ENCODE measurements at places on chromosomes 1 and 21.

DNA sequence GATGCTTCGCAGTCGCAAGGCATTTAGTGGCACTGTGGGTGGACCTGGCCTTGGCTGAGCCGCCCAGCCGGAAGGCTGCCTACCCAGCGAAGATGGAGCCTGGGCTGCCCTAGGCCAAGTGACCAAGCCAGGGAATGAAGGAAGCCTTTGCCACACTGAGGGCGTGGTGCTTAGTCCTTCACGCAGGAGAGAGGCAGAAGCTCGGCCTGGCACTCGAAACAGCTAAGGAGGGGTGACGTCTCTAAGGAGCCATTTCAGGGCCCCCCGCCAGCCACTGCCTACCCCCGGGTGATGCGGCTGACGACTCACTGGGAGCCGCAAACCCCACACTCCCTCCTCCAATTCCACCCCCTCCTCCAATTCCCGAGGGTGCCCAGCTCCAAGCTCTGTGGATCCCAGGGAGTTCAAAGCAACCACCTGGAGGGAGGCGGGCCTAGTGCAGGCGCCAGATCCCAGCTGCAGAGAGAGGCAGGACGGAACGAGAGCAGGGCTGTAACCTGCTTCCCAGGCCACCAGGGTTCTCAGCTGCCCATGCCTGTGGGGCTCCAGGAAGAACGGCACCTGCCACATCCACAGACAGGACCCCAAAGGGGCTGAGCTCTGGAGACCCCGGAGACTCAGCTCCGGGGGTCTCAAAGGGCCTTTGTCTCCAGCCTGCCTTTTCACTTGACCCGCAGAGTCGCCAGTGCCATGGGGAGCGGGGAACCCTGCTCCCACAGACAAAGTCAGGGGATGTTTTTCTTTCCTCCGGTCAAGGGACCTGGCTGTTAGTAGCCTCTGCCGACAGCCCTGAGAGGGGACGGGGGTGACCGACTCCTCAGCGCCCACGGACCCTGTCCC lies 75.8 kb downstream of the ARHGEF16 start:
- DNase-seq, result no peak

DNA sequence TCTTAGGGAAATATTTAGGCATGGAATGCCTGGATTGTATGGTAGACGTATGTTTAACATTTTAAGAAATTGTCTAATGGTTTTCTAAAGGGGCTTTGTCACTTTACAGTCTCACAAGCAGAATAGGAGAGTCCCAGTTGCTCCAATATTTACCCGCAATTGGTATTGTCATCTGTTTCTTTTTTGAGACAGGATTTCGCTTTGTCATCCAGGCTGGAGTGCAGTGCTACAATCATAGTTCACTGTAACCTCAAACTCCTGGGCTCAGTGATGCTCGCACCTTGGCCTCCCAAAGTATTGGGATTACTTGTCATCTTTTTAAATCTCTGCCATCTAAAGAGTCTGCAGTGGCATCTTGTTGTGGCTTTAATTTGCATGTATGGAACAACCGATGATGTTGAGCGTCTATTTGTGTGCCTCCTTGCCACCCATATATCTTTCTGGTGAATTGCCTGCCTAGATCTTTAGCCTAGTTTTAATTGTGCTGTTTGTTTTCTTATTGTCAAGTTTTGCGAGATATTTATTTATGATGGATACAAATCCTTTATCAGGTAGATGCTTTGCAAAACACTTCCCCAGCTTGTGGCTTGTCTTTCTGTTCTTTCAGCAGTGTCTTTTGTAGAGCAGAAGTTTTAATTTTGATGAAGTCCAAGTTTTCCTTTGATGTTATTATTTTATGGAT lies 32.0 kb upstream of the EDARADD start:
- DNase-seq, result no peak

GRCh38 chr1:82153272-82153629 lies 352.5 kb downstream of the ADGRL2 start:
- no peak for DNase-seq

DNA sequence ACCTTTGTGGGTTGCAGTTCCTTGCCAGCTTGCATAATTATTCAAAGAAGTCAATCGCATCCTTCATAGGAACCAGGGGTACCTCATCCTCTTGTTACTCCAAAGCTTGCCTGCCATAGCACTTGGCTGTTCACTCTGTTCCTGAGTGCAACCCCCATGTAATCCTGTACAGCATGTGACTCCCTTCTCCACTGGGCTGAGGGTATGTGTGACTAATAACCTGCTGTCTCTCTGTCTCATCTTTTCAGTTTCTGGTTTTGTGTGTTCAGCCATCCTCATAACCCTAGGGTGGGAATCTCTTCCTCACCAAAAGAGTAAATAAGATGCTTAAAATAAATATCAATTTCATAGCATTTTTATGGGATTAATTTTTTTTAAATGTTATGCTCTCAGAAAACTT lies 351.9 kb downstream of the S1PR1 start:
- no peak for DNase-seq

- DNase-seq, result no peak
These were observed 444 bp upstream of the AGO1 start for GRCh38 chr1:35882586-35882944.

- no peak for DNase-seq
These were observed 3.3 kb downstream of the KLHL21 start for GRCh38 chr1:6599141-6599975.

DNA sequence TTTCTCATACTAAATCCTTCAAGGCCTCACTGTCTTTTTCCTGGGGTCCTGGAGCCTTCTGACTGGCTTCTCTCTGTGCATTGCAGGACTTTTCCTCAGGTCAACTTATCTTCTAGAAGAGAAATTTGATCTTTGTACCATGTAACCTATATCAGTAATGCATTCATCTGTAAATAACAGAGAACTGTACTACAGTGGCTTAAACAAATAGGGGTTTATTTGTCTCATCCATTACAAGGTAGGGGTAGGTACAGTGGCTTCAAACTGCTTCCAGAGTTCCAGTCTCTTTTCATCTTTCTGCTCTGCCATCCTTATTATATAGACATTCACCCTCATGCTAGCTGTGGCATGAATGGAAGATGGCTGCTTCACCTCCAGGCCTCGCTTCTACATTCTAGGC lies 29.5 kb upstream of the GTF2B start:
- no peak for DNase-seq

- DNase-seq, result no peak
These were observed 146.0 kb downstream of the PEX14 start for GRCh38 chr1:10620776-10621175.

DNA sequence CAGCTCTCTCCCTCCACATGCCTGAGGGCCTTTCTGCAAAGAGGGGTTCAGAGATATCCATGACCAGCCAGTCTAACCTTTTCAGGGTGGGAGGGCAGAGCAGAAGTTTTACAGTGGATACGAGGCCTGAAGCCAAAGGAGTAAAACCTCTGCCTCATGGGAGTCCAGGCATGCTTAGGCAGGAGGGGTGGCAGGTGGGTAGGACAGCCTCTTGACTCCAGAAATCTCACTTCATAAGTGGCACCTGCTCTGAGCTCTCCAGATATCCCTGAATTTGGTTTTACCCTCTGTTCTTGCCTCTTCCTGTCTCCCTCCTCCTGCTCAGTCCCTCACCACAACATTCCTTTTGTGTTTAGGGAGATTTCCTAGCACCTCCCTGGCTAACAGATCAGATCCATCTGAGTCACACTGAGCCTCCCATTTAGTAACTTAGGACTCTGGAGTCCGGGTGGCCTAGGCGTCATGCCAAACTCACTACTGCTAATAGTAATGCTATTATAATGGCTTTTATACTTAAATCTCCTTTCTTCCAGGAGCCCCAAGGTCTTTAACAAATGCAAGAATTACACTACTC lies 201.0 kb downstream of the HS2ST1 start:
- DNase-seq, result peak; percentile 55

GRCh38 chr21:39150316-39150715 lies 32.9 kb downstream of the PSMG1 start:
- no peak for DNase-seq

GRCh38 chr1:212077028-212077427 lies 41.5 kb downstream of the DTL start:
- no peak for DNase-seq

DNA sequence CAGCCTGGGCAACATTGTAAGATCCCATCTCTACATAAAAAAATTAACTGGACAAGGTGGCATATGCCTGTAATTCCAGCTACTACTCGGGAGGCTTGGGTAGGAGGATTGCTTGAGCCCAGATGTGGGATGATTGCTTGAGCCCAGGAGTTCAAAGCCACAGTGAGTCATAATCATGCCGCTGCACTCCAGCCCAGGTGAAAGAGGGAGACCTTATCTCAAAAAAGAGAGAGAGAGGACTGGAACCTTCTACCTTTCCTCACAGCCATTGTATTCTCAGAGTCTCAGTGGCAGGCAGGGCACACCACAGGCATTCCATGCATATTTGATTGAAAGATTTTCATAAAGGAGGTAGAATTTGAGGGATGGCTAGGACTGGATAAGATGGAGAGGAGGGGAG lies 78.4 kb downstream of the KIF14 start:
- no peak for DNase-seq

GRCh38 chr21:36134803-36135390 lies at the start of gene CBR3:
Gene CBR3, plus strand, starts transcription at chr21:36135079. Its CDS starts 114 bp downstream, at chr21:36135193.
- DNase-seq, result peak; percentile 66

DNA sequence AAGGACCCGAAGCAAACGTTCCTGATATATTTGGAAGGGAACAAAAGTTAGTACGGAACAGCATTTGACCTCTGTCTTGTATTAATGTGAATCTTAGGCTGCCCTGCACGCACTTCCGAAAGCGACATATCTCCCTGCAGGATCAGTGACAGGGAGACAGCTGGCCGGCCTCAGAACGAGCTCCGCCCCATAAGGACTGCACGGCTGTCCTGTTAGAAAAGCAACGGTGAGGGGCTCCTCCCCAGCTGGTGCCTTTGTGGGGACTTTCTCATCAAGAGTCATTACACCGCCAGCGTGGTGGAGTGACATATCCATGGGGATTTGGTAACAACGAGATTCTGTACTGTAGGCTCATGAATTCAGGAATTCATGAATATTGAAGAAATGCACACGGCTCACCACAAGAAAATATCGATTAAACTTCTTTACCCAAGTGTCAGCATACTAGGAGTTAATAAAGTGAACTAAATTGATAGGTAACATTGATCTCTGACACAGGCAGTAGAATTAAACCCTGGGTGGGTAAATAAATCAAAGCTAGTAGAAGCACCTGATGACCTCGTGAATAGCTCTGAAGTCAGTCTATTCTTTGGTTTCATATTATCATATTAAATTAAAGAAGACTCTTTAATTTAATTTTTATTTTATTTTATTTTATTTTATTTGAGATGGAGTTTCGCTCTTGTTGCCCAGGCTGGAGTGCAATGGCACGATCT lies 8.1 kb upstream of the GREM2 start:
- no peak for DNase-seq

DNA sequence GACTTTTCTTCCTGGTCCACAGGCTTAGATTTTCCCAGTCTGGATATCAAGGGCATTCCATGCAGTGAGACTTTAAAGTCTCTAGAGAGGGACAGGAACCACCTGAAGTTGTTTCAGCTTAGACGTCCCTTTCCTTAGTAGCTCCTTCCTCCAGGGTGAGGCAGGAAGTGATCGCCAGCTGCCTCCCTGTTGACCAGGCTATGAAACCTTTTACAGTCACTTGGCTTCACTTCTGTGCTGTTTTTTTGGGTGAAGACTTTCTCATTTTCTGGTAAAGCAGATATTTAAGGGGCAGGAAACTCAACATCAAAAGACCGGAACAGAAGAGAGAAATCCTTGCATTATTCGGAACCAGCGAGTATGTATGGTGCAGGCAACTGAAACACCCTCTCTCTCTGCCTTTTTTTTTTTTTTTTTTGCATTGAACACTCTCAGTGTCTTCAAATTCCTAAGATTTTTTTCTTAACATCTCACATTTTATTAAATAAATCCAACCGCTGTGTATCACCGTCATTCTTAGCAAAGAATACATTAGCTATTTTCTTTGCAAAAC lies 234.6 kb upstream of the IRF2BP2 start:
- no peak for DNase-seq

DNA sequence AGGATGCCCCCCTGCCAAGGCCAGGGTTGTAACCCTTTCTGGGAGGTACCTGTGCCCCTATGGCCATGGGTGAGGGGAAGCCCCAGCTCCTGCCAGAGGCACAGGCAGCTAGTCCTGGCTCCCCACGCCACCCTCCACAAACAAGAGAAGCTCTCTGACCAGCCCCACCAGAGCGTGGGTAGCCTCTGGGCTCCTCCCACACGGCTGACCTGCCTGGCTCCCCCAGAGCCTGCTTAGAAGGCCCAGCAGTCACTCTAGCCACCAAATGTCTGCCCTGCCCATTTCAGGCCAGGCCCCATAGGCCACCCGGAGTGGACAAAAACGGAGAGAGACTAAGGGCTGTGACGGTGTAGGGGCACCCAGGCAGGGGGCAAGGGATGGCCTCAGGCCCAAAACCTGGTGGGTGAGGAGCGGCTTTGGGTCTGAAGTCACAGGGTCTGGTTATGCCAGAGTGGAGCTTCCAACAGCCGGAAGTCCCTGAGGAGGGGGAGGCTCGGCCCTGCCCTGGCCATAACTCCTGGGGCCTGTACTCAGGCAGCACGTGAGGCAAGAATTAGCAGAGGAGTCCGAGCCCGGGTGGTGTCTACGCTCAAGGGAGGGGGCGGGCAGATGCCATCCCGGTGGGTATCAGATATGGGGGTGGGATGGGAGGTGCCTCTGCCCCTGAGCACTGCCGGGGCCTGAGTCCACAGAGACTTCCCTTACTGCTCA lies 155.4 kb downstream of the CASZ1 start:
- DNase-seq, result no peak

DNA sequence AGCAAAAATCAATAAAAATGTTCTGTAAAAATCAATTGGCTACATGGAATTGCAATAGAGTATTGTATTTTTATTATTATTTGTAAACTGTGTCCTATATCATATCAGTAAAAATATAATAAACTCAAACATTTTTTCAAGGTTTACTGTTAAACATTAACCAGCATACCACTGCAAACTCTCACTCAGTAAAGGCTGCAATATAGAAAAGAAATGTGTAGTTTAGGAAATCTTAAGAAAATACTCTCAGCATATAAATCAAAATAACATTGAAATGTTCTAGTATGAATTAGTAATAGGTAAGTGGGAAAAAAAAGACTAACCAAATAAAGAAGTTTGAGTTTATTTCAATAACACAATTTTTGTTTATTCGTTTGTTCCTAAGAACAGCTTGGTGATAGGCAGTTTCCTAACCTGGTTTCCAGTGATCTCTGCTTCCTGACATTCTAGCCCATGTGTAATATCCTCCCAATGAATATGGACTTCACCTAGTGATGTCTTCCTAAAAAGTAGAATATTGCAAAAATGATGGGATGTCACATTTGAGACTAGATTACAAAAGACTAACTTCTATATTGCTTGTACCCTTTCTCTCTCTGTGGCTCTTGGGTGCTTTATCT lies 870.1 kb downstream of the BRINP3 start:
- DNase-seq, result no peak

DNA sequence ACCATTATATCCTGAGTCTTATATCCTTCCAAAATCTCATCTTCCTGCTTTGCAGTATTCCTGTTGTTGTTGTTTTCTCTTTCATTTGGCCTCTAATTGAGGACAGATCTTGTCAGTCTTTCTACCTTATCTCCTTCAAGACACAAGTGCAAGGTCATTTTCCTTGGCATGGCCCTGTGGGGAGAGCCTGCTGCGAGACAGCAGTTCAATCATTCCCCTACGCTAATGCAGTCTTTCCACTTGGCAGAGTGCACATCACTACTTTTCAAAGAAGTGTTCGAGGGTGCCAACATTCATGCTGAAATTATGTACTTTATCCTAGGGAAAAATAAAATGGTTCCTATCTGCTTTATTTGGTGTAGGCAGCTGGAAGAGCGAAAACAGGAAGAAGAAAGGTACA lies 130.3 kb upstream of the SPATA6 start:
- no peak for DNase-seq
